ENCODE measurements at places on chromosomes 11 and 22.

DNA sequence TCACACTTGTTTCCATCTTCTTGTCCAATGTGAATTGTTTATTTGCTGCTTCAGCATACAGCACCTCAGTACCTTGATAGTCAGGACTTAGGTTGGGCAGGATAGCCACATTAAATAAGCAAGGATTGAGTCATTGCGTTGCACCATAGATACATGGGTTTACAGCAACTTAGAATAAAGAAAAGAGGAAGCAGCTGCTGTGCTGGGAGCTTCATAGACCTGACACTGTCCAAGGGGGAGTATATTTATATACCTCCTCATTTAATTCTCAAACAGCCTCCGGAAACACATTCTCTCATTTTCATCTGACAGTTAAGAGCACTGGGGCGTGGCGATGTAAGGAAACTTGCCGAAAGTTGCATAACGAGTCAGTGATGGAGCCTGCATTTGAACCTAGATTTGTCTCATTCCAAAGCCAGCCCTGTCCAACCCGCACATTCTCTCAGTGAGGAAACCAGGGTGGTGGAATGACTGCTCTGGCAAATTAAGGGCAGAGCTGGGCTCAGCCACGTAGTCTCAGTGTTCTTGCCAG, 42.2 kb downstream of the UBASH3B start:
- peak; percentile 51 for DNase-seq

DNA sequence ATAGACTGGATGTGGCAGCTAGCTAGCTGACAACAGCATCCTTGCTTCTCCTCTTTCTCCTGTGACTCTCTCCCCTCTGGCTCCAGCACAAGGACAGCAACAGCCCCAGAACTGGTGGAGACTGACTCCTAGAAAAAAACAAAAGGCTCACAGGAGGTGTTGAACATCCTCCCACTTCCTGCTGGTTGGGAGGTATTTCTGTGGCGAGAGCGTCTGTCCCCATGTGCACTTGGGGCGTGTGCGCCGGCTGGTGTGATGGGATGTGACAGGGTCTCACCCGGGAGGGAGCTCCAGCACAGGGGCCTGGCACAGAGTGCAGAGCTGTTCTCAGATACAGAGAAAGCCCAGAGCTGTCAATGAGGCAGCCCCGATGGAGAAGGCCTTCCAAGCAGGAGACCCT, 107.2 kb upstream of the E2F8 start:
- no peak for DNase-seq

DNA sequence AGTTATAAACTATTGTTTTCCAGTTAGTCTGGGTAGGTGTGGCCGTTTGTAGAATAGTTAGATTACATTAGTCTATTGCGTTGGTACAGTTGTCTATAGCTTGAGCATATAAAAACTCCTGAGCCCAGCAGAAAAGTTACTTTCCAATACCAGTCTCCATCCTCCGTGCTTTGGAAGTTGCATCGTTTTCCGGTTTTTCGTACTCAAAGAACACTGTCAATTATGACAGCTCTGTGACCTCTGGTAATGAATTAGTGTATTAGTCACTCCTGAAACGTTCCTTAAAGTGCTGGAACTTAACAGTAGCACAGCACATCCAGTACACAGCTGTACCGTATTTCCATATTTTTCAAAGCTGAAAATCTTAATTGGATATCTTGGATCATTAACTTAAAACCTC, 808 bp upstream of the MSANTD2 start:
- peak; percentile 59 for DNase-seq

DNA sequence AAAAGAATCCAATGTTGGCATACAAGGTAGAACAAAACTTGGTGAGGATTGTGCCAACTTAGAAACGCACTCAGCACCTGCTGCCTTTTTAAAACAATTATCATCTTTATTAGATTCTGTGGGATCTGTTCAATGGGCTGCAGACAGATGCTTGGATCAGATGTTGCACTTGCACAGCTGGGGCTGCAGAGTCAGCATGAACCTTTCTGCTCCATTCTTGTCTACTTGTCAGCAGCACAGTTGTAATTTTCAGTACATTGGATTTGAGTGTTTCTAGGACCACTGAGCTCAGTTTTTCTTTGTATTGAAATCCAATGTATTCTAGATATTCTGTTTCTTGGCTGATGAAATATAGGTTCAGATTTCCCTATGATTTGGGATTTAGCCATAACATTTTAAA, 164.5 kb downstream of the LUZP2 start:
- DNase-seq = no peak

- DNase-seq = no peak
Measured at GRCh38 chr11:69327741-69328191, 33.8 kb downstream of the MYEOV start.

GRCh38 chr11:12433571-12434324, 56.4 kb downstream of the PARVA start:
- DNase-seq = peak; percentile 95

DNA sequence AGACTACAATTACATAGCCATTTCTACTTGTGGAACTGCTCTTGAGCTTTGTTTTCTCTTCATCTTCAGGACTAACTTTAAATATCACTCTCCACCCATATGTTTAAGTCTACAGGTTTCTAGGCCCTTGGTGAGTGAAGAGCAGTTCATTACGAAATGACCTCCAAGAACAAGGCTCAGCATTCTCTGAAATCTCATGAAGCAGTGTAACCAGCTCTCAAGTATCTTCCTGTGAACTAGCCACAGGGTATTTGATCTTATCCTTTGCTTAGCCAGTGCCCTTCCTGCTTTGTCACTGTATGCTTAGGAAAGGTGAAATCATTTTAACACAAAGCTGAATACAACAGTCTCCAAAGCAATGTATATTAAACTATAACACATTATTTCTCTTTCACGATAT, 20.4 kb upstream of the LYVE1 start:
- DNase-seq = no peak

DNA sequence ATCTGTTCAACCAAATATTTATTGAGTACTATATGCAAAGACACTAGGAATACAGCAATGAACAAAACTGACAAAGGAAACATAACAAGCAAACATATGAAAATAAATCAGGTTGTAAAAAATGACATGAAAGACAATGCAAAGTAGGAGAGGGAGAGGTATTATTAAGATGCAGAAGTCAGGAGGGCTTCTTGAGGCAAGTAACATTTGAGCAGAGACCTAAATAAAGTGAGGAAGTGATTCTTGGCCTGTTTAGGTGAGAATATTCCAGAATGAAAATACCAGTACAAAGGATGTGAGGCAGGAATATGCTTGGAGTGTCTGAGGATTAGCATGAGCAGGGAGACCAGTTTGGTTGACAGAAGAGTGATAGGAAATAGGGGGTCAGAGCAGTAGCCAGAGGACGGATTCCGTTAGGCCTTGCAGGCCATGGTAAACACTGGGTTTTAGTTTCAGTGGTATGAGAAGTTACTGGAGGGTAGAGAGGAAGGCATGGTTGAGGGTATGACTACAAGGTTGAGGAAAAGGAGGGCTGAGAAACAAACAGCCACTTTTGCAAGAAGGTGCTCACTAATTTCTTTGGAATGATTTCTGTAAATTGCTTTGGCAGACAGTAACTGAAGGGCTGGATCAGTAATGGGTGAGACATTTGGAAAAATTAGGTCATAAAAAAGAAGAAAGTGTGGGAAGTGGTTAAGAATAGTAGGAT, 191.9 kb downstream of the SWAP70 start:
- peak; percentile 62 for DNase-seq

DNA sequence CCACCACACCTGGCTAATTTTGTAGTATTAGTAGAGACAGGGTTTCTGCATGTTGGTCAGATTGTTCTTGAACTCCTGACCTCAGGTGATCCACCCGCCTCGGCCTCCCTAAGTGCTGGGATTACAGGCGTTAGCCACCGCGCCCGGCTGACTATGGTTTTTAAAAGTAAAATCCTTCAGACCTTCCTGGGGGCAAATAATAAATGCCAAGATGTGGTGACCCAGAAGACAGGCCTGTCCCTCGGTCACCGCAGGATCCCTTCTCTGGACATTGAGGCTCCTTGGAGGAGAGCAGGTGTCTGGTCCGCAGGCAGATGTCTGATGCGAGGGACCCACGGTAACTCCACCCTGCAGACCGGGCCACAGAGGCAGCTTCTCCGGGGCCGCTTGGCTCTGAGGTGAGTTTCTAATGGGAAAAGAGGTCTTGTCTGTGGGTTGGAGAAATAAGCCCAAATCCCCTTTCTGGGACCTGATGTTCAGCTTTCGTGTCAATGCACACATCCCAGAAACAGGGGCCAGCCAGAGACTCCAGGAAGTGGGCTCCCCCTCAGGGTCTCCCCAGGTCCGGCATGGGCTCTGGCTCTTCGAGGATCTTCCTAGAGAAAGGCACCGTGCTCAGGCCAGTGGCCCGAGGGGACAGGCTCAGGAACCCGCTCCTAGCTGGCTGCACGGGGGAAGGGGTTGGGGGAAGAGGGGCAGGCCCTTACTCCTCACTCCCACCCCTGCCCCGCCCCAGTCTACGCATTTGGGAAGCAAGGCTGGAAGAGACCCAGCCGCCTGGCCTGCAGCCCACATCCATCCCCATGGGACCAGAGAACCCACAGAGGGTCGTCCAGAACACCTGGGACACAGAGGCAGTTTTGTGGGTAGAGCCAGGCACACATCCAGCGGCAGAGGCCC, 100.6 kb downstream of the WNT7B start:
- DNase-seq = no peak

DNA sequence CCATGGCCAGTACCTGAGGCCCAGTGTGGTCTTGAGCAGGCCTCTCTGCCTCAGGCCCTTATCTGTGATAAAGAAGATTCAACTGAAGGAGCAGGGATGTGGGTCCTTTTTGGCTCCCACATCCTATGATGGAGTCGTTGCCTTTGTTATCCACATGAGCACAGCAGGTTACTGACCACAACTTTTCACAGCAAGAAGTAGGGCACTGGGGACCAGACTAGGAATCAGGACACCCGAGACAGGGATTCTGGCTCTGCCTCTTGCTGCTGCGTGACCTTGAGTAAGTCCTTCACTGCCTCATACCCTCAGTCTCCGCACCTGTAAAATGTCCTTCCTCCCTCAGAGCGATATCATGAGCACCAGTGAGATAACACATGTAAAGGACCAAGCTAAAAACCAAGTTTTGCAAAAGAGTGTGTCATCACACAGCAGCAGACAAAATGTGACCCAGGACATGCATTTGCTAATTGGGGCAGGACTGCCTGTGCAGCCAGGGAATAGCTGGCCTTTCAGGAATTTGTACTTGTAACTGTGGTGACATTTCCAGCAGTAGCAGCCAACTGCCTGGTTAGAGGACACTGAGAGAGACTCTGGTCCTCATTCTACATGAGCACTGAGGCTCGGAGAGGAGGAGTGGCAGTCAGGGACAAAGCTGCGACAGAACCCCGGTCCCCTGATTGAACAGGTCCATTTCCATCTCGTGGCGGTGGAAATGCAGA, 13.2 kb upstream of the SMIM35 start:
- DNase-seq = no peak

DNA sequence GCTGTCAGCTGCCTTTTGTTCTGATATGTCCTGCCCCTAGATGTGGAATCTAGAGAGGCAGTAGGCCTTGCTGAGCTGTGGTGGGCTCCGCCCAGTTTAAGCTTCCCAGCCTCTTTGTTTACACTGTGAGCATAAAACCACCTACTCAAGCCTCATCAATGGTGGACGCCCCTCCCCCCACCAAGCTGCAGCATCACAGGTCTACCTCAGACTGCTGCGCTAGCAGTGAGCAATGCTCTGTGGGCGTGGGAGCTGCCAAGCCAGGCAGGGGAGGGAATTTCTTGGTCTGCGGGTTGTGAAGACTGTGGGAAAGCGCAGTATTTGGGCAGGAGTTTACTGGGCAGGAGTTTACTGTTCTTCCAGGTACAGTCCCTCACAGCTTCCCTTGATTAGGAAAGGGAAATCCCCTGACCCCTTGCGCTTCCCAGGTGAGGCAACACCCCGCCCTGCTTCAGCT, 98.5 kb downstream of the SMCO4 start:
- no peak for DNase-seq

DNA sequence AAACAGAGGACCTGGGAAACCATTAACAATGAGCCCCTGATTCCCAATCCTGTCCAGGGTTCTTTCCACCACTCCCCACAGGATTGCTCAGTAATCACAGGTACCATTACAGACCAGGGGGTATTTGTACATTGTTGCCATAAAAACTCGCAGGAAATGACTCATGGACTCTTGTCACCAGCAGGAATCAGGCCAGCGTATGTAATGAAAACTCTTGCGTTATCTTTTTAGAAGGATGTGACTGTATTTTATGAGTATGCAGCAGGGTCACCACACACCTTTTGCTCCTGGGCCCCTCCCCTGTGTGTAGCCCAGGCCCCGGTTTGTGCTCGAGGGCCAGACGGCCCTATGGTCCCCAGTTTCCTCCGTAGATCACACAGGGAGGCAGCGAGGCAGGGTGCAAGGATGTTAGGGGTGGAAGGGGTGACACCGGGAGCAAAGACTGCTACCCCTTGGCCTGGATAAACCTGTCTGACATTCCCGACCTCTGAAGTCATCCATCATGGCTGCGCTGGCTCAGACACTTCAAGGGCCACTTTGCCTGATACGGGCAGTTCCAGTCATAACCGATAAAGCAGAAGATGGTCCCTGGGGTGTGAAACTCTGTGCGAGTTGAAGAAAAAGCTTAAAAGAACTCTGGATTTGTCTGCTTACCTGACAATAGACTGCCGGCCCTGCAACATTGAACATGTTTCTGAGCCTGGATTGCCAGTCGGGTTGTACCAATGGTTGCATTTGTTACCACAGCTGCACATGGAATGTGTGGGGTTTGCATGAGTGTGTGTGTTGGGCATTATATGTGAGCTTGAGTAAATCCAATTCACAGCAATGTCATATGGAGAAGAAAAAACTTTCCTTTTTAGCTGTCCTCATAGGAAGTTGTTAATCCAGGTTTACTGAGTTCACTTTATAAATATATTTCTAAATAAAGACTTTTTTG, 56.9 kb downstream of the MICAL2 start:
- peak; percentile 95 for DNase-seq
